Activated CD4-positive, alpha-beta T cell treated with anti-CD3 and anti-CD28 coated beads, Interleukin-2, amount 50 U/mL, for 1 hour (primary cell): ENCODE measurements at places on chromosomes 3 and 15.

GRCh38 chr15:30997270-30997669 lies 5.8 kb upstream of the MTMR10 start:
- DNase-seq: no peak

GRCh38 chr3:23701716-23702597 lies 103.8 kb upstream of the UBE2E1 start:
- no peak for DNase-seq

DNA sequence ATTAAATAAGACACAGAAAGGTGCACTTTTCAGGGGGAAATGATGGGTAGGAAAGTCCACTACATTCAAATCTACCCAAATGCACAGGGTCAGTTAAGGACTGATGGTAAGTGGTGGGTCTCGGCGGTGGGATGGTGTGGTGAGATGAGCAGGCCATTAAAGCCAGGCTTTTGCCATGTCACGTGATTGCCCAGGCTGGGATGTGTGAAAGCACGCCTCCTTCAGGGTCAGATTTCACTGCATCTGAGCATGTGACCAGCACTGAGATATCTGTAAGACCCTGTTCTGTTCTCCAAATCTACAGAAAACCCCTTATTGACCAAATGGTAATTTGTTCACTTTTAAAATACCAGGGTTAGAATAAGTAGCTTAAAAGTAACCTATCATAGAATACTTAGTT lies 301.5 kb downstream of the MEX3B start:
- DNase-seq: no peak

- no peak for DNase-seq
Measured at GRCh38 chr3:46383211-46383950, 12.6 kb downstream of the CCR5 start.

- no peak for DNase-seq
Measured at GRCh38 chr15:76470691-76471090, 134.1 kb downstream of the ISL2 start.

GRCh38 chr3:113065336-113065735 lies 74.6 kb downstream of the GTPBP8 start:
- no peak for DNase-seq

DNA sequence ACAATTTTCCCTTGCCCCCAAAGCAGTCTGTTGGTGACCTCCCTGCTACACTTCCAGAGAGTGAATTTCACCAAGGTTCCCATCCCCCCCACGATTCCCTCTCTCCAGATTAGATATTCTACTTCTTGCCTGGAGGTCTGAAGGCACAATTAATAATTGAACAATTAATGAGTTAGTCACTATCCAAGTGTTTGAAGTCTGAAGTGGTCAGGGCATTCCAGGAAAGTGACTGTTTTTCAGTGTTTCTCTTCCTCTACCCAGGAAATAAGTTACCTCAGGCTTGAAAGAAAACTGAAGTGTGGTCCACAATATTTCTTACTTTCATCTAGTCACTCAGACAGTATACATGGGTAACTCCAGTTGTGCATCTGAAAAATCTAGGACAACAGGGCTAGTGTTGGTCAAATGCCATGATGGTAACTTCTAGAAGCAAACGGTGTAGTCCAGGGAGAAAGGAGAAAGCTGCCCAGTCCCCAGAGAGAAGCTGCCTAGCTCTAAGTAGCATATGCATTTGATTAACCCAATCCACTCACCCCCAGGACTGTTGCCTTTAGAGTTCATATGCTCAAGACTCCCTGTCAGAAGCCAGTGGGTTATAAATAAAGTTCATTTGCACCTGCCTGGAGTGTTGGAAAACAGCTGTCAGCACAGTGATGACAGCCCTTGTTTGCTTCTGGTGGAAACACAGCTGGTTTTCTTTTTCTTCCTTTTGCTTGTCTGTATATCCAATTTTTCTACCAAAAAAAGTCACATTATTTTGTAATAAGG lies 2.3 kb upstream of the TM4SF4 start:
- no peak for DNase-seq

GRCh38 chr3:41357271-41357670 lies 158.0 kb downstream of the CTNNB1 start:
- no peak for DNase-seq
